ENCODE measurements at places on chromosomes 2 and 18.

- DNase-seq, result no peak
These were observed 60.6 kb downstream of the ETAA1 start for GRCh38 chr2:67457699-67458098.

GRCh38 chr2:57396355-57397098 lies 650.1 kb upstream of the VRK2 start:
- DNase-seq, result no peak

DNA sequence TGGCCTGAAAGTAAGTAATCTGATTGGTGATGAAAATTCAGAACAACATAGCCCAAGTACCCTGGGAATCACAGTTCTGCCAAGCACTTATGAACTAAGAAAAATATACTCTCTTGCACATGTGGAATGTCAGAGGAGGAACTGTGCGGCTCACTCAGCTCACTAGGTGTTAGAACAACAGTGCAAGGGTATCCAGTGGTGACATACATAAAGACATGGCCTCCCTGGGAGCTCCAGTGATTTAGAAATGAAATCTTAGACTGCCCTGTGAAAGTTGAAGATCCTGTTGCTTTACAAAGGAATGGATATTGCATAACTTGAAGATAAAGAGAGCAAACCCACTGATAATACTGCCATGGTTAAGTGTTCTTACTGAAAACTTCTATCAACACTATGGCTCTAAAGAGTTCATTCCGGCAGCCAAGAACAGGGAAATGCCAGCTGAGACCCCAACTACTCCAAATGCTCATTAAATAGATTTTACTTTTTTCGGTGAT lies 246.2 kb downstream of the ARHGAP15 start:
- DNase-seq, result no peak

DNA sequence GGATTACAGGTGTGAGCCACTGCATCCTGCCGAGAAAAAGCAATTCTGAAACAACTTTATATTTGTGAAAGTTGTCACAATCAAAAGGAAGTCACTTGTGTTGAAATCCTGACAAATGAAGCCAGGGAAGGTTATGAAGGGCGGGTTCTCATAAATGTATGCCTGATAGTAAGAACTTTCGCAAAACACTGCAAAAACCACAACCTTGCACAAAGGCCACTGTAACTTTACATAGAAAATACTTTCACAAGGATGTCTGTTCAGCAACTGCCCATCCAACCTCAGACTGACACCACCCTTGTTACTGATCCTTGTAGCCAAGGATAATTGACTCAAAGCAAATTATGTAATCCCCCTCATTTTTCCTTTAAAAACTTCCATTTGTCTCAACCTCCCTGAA lies 90.6 kb downstream of the SLC4A3 start:
- no peak for DNase-seq

DNA sequence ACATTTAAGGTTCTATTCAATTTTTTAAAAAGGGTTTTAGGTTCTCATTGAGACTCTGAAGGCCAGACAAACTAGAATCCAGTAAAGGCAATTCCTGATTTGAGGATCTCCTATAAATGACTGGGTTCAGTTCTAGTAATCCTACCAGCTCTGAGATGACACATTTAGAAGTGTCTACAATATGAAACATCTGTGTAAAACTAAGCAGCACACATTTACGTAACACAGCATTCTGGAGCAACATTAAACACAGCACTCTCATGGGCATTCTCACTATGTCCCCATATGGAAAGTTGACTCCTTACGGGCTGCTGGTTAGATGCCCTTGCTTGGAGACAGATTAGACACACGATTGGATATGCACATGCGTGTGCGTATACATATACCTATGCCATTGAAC lies 114.4 kb downstream of the ZNF385B start:
- no peak for DNase-seq

- no peak for DNase-seq
These were observed 4.8 kb upstream of the ATP6V1C2 start for GRCh38 chr2:10716581-10716980.

DNA sequence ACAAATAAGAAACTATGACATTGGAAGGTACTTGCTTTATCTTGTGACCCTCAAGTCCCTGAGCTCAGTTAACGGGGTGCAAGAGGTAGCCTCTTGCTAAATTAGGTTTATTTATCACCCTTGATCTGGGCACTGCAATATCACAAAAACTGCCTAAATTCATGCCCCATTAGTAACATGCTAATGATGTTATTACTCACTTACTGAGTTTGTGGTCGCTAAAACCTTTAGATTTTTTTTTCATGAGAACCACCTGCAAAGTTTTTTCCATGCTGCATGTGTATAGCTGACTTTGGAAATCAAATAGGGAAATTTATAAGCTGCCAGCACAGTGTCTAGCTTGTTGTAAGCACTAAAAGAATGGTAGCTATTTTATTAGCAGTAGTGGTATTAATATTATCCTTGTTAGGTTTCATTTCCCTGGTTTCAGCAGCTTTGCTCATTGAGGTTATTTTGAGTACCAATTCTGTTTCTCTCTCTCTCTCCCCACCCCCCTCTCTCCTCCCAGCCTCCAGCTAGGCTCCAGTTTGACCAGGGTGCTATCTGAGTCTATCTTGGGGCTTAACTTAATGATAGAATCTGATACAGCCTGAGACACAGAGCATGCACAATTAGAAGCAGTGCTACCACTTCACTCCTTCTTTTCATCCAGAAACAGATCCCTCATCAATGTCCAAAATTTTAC lies 88.7 kb upstream of the ATP8B1 start:
- no peak for DNase-seq

GRCh38 chr2:31980674-31981356 lies 30.0 kb downstream of the MEMO1 start:
- no peak for DNase-seq

GRCh38 chr18:712401-713134 lies at the start of gene ENOSF1:
Gene ENOSF1 (minus strand): TSS chr18:712630. CDS start chr18:712587, 43 bp downstream.
- DNase-seq, result peak; percentile 16

GRCh38 chr18:73990258-73990657 lies 157.4 kb downstream of the FBXO15 start:
- no peak for DNase-seq

- DNase-seq, result no peak
These were observed 25.2 kb downstream of the PTRHD1 start for GRCh38 chr2:24768013-24768412.

GRCh38 chr2:122636097-122636496 lies 880.6 kb downstream of the TSN start:
- DNase-seq, result no peak

- DNase-seq, result no peak
These were observed 231.0 kb downstream of the INSIG2 start for GRCh38 chr2:118319271-118319684.

DNA sequence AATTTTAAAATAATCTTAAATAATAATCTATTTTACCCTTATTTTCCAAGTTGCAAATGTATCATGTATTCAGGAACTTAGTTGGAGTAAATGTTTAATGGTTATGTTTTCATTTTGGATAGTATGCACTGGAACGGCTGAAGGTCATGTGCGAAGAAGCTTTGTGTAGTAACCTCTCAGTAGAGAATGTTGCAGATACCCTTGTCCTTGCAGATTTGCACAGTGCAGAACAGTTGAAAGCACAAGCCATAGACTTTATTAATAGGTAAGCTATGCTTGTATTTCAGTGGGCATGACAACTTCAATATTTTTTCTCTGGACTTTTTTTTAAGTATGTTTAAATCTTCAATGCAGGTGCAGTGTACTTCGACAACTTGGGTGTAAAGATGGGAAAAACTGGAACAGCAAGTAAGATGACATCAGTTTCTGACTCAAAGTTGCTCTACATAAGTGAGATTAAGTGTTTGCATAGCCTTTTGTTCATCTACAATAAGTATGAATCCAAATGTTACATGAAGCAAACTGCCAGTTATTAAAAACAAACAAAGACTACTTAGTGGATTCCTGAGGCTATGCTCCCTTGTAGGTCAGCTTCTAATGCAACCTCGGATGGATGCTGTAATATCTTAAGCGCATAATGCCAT lies 63.1 kb downstream of the SPOPL start:
- DNase-seq, result no peak

- no peak for DNase-seq
These were observed 1.2 kb upstream of the BIN1 start for GRCh38 chr2:127108090-127108523.

GRCh38 chr2:23681356-23682140 lies 245.4 kb downstream of the ATAD2B start:
- DNase-seq, result no peak
